ENCODE measurements at places on chromosomes 5 and 9.

GRCh38 chr9:128992995-128993394 lies 35.1 kb downstream of the SH3GLB2 start:
- no peak for DNase-seq

- DNase-seq = no peak
These were observed 12.4 kb upstream of the PAIP1 start for GRCh38 chr5:43569236-43569746.

DNA sequence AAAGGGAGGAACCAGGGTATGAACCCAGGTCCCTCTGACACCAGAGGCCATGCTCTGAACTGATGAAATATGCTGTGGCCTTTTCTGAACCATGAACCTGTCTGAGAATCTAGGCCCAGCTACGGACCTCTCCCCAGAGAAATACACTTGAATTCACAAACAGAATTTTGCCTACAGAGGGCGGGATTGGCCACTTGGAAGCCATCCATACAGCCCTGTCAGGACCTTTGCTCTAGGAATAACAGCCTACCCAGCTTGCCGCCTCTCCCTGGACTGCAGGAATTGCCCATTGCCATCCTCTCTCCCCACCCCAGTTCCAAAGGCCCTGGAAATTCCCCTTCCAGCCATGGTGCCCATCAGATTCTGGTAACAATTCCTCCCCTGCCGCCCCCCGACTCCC lies 26.6 kb downstream of the MORN5 start:
- DNase-seq = no peak

GRCh38 chr9:617445-618085 lies 223.9 kb upstream of the DMRT1 start:
- DNase-seq = no peak

- DNase-seq = no peak
These were observed 26.8 kb upstream of the GARNL3 start for GRCh38 chr9:127237801-127238200.

GRCh38 chr5:42579320-42579719 lies 156.1 kb downstream of the GHR start:
- no peak for DNase-seq

DNA sequence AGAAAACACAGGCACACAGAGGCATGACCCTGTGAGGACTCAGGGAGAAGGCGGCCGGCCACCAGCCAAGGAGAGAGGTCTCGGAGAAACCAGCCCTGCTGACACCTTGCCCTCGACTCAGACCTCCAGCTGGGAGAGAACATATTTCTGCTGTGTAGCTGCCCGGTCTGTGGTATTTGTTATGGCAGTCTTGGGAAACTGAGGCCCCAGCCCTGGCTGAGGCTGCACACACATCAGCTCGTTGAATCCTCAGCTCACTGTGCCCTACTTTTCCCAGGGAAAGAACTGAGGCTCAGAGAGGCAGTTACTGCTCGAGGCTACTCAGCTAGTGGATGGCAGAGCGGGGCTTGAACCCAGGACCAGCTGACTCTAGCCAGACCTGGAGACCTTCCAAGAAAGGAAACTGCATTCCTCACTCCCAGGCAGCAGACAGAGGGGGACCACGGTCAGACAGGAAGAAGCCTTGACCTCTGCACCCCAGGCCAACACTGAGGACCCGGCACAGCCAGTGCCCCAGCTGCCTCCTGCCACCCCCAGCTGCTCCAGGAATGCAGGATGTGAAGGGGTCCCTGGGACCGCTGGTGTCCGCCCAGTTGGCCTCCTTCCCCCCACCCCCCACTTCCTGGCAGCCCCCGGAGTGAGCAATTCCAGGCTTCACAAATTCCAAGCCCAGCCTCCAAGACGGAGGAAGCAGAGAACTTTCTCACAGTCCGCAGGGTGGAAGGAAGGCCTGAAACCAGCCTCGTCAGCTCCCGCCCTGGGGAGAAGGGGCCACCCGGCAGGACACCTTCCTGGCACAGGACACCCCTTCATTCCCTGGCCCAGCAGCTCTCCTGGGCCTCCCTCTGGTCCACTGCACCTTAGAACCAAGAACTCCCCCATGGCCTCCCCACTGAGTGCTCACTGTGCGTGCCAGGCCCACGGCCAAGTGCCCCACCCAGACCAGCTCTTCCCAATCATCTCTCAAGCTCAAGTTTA lies 69.9 kb downstream of the LRSAM1 start:
- DNase-seq = no peak

GRCh38 chr5:118924006-118924389 lies 64.3 kb downstream of the DTWD2 start:
- DNase-seq = no peak

DNA sequence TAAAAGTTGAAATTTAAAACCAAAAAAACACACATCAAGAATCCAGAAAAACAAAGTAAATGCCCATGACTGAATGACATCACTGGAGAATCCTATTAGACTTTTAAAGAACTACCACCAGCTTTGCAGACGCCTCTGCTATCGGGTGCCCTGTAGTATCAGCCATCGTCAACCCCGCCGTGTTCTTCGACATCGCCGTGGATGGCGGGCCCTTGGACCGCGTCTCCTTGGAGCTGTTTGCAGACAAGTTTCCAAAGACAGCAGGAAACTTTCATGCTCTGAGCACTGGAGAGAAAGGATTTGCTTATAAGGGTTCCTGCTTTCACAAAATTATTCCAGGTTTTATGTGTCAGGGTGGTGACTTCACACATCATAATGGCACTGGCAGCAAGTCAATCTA lies 201.9 kb downstream of the DMAC1 start:
- no peak for DNase-seq

DNA sequence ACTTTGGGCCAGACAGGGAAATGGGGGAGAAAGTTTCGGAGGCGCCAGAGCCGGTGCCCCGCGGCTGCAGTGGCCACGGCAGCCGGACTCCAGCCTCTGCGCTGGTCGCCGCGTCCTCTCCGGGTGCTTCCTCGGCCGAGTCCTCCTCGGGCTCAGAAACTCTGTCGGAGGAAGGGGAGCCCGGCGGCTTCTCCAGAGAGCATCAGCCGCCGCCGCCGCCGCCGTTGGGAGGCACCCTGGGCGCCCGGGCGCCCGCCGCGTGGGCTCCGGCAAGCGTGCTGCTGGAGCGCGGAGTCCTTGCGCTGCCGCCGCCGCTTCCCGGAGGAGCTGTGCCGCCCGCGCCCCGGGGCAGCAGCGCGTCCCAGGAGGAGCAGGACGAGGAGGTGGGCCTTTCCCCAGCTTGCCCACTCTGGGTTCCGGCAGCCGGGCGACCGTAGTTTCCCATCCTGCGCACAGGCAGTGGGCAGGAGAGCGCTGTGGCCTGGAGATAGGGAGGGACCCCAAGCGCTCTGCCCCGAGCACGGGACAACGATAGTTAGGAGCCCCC lies 516 bp downstream of the MAST4 start:
- no peak for DNase-seq

- no peak for DNase-seq
These were observed 56.8 kb upstream of the ALDH1B1 start for GRCh38 chr9:38335686-38336085.

DNA sequence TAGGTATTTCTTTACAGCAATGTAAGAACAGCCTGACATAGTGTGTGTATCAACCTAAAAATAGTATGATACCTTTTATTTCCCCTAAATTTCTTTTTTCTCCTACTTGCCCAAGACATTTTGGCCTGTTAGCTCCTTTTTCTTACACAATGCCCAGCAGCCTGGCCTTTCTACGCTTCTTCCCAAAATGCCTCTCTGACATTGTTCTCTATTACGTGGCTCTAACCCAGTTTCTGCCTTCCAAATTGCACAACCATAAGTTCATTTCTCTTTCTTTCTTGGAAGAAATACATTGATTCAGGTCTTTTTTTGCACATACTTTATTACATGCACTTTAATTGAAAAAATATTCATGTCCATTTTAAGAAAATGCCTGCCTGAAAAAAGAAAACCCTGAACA lies 408.2 kb downstream of the PRR16 start:
- DNase-seq = no peak

DNA sequence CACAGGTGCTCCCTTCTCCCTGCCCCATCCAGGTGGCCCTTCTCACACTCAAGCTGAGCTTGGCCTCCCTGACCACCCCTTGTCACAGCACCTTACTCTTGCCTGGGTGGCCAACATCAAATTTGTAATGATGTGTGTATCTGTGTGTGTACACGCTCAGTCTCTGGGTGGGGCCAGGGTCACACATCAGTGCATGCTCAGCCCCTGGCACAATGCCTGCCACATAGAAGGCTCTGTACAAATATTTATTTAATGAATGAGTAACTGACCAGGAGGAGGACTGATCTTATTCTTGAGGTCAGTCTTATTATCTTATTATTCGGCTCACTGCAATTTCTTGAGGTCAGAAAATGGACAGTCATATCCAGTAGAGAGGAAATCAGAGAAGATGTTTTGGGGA lies 41.3 kb upstream of the HAND1 start:
- no peak for DNase-seq

DNA sequence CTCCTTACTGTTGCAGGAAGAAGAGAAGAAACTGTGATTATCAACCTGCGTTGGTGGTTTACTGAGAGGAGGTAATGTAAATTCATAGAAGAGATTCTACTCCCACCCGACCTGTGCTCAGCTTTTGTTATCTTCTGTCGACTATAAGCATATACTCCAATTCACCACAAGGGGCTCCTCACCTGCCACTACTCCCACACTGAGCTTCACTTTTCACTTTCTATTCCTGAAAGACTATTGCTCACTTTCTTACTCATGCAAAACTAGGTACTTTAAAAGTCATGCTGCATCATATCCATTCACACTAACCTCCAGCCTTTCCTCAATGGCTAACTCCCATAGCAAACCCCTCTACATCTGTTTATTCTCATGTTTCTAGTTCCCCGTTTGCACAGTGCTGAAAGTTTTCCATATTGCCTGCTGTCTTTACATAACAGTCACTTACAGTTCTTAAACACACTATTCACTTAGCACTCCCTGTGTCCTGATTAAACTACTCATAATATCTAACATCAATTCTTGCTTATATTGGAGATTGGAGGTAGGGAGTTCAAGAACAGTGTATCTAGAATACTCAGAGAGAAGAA lies 1062.6 kb downstream of the NR2F1-AS1 start:
- DNase-seq = no peak

DNA sequence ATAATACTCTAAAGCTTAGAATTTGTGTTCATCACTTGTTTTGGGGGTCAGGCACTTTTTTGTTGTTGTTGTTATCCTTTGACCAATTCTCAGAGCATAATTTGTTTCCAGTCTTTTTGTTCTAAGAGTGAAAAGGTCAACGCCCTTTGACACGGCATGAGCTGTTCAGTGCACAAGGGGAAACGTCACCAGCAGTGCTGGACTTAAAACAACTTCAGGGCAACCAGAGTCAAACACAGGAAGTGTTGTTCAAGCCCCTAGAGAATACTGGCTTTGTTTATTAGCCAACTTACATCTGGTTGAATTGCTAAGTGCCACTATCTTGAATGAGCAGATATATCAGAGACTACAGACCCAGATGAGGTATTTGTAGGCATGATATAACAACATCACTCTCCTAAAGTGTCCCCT lies 368.9 kb downstream of the TMEM161B start:
- DNase-seq = no peak

- DNase-seq = no peak
These were observed 140.2 kb downstream of the RGS3 start for GRCh38 chr9:113603773-113604172.

DNA sequence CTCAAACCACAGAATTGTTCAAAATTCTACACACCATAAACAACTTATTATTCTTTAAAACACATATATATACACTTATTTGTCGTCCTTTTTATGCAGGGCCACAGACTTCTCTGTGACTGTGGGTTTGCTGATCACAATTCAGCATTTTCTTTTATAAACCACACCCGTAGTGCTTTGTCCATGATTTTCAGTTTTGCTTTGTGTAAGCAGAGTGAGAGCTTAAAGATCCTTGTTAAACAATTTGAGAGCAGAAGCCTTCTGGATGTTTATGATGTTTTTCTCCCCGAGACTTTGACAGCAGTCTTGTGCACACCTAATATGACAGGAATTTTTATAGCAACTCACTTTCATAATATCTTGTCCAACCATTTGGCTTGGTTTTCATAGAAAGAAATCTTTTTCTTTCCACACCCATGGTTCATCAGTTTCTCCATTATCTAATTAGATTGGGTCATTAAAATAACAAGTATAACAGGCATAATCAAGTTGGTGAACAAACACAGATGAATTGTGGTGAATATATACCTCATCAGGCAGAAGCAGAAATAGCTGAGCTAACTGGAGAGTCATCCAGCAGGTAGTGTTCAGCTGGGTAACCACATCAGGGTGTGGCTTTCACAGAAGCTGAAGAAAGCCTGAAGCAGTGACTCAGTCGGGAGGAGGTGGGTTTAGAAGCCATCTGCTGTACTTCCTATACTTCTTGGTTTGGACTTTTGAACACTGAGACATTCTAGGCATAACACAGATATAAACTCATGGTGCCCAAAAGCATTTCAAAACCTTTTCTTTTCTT lies 232.8 kb downstream of the DOCK8 start:
- no peak for DNase-seq

Measured in Right ventricle myocardium superior (tissue), 1 donor.